B cell (primary cell): ENCODE measurements at places on chromosomes 12 and 14.

DNA sequence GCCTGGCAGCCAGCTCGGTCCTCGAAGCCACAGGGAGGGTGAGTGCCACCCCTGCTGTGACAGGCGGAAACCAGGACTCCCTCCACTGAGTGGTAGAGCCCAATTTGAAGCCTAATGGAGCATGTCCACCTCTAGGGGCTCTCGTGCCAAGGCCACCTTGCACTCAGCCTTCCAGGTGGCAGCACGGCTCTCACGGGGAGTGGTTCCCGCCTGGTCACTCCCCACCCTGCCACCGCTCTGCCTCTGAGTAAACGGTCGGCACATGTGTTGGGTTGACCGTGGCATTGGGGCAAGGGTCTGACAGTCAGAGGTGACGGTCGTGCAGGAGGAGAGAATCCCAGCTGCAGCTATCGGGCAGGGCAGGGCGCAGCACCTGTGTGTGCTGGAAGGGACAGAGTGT is 34.8 kb downstream of the IL31 start:
- DNase-seq: no peak

GRCh38 chr12:47876440-47876960 is 28.3 kb downstream of the VDR start:
- DNase-seq: no peak

DNA sequence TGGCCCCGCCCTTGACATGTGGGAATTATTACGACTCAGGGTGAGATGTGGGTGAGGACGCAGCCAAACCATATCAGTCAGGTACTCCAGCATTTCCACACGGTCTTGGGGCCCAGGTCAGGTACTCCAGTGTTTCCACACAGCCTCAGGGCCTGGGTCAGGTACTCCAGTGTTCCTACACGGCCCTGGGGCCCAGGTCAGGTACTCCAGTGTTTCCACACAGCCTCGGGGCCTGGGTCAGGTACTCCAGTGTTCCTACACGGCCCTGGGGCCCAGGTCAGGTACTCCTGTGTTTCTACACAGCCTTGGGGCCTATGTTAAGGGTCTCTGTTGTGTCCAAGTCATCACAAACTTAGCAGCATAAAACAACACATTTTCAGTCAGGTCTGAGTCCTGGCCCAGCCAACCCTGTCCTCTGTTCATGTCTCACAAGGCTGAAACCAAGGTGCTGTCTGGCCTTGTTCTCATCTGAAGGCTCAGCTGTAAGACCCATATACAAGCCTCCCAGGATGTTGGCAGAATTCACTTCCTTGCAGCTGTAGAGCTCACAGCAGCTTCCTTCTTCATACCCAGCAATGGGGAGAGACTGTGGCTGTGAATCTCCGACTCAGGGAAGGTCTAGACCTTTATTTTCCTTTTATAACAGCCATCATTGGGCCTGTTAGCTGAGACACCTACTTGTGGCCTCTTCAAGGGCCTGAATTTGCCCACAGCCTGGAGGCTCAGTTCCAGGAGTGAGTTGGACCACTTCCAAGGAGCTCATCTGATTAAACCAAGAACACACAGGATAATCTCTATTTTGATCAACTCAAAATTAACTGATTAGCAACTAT is 107.6 kb upstream of the SFSWAP start:
- no peak for DNase-seq

GRCh38 chr12:120238839-120239445 is 26.6 kb downstream of the PXN start:
- DNase-seq: no peak

- no peak for DNase-seq
Observed at GRCh38 chr12:54075974-54076373, 22.3 kb downstream of the HOXC4 start.

- DNase-seq: no peak
Observed at GRCh38 chr14:69580009-69580577, 5.4 kb upstream of the CCDC177 start.

DNA sequence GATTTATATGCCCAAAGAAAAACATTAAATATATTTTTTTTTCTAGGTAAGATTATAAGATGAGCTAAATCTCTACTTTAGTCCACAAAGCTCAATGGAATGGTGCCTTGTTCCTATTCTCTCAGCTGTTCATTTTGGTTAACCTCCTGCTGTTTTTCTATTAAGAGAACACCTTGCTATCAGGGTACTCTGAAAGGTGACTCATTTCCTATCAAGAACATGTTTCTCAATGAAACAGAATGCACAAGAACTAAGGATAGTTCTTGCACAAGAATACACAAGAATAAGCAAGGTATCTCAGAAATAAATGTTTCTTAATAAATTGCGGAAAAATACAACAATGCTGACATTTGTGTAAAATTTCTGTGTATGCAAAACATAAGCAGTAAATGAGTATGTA is 14.1 kb downstream of the ABCD2 start:
- no peak for DNase-seq

- no peak for DNase-seq
Observed at GRCh38 chr12:19614601-19615383, 175.5 kb downstream of the AEBP2 start.

DNA sequence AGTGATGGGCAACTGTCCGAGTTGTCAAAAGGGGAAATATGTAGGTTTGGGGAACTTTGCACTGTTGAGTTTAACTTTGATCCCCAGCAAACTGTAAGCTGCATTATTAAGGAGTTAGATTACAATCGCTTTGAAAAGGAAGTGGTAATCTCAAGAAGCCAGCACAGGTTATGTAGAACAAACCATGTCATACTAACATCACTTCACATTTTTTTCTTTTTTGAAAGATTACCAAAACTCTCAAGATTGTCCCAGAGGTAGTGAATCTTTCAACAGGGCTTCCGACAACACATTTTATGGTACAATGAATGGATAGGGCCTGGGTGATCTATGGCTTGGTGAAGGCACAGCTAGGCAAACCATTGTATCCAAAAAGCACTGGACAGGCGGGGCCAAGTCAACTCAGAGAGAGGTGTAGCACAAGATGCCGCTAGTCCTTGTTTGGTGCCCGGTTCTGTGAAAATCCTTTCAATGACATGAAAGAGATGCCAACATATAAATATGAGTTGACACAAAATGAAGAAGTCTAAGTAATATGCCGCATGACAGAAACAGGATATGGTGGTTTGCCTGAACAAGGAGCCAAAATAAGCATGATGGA is 24.3 kb upstream of the PARP11 start:
- no peak for DNase-seq

DNA sequence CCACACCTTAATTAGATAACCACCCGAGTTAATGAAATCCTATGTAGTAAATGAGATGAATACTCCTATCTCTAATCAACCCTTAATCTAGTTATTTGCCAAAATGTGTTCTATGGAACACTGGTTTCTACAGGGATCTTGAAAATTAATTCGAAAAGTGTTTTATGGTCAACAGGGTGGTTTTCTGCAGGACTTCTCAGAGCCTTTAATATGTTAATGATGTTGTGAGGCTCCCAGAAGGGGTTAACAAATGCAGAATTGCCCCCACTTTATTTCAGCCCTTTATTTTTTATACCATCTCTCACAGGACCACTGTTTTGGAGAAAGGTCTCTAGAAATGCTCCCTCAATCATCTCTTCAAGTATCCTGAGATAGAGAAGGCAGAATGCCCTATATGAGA is 153.1 kb upstream of the RPH3A start:
- DNase-seq: no peak

DNA sequence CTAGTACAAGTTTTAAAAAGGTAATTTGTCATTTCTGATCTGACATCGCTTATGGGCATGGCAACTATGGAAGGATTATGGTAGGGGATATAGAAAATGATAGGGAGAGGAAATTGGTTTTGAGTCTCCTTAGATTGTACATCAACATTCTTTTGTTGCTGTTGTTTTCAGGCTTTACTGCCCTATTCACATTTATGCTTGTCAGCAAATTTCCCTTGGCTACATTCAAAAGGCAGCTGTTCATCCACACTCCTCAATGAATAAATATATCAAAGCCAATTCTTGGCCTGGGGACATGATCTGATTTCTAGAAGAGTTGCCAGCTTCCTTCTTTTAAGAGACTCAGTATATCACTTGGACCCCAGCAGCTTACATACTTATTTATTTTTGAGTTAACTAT is 283.4 kb downstream of the CEP128 start:
- no peak for DNase-seq

- peak; percentile 83 for DNase-seq
Observed at GRCh38 chr14:20690848-20691640, 2.5 kb downstream of the ANG start.

GRCh38 chr14:24307156-24307574 is 612 bp downstream of the CIDEB start:
- DNase-seq: no peak

DNA sequence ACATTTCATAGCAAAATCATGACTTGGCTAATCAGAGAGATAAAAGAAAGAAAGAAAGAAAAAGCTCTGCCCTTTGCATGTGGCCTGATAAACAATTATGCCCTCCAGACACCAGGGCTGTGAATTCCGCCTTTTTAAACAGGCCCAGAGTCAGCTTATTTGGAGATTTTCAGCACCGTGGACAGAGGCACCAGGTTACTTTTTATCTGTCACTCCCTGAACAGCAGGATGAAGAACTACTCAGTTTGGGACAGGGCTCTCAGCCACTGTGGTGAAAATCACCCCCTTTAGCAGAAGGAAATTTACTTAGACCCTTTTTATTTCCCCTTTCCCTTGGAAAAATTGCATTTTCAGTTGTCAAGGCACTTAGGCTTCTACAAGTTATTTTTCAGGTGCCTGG is 359.9 kb downstream of the NRXN3 start:
- DNase-seq: no peak

- no peak for DNase-seq
Observed at GRCh38 chr14:96027431-96028355, 11.5 kb upstream of the C14orf132 start.

DNA sequence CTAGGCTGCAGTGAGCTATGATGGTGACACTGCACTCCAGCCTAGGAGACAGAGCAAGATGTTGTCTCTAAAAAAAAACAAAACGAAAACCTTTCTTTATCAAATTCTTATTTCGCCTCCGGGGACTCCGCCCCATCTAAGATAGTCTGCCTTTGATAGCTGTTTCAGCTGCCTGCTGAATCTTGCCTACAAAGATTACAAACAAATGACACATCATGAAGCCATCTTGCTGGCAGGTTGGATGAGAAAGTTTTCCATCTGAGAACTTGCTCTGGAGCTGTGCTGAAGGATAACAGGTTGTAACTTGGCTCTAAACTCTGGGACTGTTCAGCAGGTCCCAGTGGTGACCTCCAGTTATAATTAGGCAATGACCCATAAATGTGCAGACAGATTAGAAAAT is 41.8 kb upstream of the AEBP2 start:
- no peak for DNase-seq

- no peak for DNase-seq
Observed at GRCh38 chr14:41641690-41642089, 35.0 kb downstream of the LRFN5 start.

DNA sequence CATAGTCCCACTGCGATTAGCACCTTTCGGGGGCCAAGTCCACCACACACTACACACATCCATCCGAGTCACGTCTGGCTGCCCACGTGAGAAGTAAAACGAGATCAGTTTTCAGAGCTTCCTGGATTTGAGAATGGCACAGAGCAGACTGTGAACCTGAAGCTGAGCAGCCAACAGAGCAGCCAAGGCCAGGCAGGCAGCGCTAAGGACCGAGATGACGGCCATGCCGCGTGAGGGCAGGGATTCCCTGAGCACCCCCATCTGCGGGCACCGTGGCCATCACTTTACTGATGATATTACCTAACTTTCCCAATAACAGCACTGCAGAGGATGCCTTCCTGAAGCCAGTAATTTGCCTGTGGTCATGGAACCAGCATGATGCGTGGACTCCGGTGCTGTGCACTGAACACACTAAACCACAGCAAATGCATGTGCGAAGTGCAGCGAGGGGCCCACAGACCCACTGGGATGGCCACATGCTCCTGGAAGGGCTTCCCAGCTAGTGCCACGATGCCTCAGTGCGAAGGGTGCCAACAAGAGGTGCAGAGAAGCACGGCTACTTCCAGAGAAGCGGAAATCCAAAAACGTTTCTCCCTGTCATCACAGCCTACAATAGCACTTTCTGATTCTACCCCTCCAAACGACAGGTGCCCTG is 56.0 kb downstream of the RNF34 start:
- no peak for DNase-seq

GRCh38 chr12:70513426-70513825 is 123.8 kb downstream of the PTPRB start:
- no peak for DNase-seq

- no peak for DNase-seq
Observed at GRCh38 chr14:42143114-42143513, 536.4 kb downstream of the LRFN5 start.

DNA sequence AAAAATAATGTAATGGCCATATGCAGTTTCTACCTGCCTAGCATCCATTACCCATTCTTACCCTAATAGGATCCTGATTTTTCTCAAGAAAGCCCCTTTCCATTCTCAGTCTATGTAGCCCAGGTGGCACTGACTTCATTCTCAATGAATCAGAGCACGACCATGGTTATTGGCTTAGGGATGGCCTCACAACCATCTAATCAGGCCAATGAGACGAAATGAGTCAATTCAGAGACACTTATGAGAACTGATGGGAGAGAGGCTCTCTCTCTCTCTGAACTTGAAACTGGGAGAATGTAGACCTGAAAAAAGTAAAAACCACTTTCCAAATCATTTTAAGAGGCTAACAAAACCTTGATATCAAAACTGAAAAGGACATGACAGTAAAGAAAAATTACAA is 45.3 kb upstream of the OXA1L start:
- DNase-seq: no peak

GRCh38 chr14:32354716-32355115 is 25.6 kb downstream of the AKAP6 start:
- DNase-seq: no peak

DNA sequence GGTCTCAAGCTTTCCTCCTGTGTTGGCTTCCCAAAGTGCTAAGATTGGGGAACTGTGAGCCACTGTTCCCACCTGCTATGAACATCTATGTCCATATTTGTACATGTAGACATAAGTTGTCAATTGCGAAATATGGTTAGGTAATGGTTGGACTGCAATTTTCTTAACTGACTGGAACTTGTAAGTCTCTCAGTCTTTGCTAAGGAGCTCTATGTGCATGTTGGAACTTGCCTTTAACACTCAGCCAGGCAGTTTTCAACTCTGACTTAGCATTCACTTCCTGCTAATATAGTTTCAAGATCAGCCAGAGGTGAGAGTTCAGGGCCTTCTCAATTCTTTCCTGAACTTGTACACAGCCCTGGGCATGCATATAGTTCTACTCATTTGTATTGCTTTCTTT is 44.5 kb upstream of the EEA1 start:
- DNase-seq: no peak

GRCh38 chr14:91377700-91378652 is 39.6 kb downstream of the CCDC88C start:
- peak; percentile 41 for DNase-seq

DNA sequence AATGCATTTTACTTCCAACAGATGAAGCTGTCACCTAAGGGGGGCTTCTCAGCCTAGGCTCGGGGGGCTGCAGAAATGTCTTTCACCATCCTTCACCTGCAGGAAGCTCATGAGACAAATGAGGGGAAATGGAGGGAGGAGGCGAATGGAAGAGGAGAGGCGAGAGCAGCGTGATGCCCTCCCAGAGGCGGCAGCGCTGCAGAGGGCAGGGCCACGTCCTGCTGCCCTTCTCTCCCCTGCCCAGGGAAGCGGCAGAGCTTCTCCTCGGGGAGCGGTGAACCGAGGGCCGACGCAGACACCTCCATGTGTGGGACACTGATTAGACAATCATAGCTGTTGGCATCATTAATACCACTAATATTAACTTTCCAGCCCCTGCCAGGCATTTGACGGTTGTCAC is 78.3 kb downstream of the SERPINA3 start:
- no peak for DNase-seq
